Left forelimb (tissue), 1 donor: ENCODE measurements at places on chromosomes 2 and 18.

GRCh38 chr2:207265869-207266268, 100.1 kb upstream of the KLF7 start:
- DNase-seq: no peak

GRCh38 chr2:226580403-226580802, 219.2 kb downstream of the IRS1 start:
- DNase-seq: no peak

- DNase-seq: no peak
Measured at GRCh38 chr18:23149570-23149969, 14.3 kb downstream of the CABLES1 start.

DNA sequence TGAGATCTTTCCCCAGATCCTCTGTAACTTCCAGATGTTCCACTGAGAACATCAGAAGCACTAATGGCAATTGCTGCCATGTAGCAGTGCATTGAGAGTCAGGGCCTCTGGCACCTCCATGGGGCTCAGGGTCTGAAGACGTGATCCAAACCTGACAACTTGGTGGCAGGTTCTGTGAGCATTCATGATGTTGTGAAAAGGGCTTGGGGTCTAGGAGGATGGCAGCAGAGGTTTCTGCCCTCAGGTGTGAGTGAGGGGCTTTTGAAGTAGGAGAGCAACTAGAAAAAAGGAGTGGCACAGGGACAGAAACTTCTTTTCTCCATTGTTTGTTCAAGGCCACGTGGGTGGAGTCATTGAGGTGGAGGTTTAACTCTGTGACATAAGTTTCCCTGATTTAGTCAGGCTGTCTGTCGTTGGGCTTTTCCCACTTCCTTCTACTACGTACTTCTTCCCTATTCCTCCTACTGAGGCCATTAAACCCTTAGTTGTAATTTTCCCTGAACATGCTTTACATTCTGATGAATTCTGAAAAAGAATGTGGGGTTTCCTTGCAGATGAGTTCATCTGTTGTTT, 13.1 kb downstream of the CFLAR start:
- no peak for DNase-seq

- DNase-seq: no peak
Measured at GRCh38 chr2:61727746-61728145, 126.1 kb downstream of the FAM161A start.

DNA sequence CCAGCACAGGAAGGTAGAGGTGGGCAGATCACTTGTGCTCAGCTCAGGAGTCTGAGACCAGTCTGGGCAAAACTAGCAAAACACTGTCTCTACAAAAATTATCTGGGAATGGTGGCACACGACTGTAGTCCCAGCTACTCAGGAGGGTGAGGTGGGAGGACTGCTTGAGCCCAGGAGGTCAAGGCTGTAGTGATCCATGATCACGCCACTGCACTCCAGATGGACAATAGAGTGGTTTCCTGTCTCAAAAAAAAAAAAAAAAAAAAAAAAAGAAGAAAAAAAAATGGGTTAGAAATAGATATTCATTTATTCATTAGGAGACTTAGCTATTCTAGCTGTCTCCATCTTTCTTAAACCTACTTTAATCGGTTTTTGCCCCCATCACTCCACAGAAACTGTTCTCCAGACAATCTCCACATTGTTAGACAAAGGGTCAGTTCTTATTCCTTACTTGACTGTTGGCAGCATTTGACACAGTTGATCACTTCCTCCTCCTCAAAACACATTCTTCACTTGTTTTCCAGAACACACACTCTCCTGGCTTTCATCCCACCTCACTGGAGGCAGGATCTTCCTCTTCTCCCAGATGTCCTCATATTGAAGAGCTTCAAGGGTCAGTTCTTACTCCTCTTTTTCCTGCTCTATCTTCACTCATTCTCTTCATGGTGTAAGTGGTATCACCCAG, 103.1 kb downstream of the DTNB start:
- no peak for DNase-seq

- DNase-seq: no peak
Measured at GRCh38 chr2:237268004-237268708, 145.8 kb downstream of the COL6A3 start.
